ENCODE measurements at places on chromosomes 7 and 10.

- DNase-seq = no peak
Measured at GRCh38 chr10:125411724-125412123, 251.4 kb upstream of the CTBP2 start.

GRCh38 chr10:14408139-14408538 is 77.4 kb upstream of the FRMD4A start:
- DNase-seq = no peak

DNA sequence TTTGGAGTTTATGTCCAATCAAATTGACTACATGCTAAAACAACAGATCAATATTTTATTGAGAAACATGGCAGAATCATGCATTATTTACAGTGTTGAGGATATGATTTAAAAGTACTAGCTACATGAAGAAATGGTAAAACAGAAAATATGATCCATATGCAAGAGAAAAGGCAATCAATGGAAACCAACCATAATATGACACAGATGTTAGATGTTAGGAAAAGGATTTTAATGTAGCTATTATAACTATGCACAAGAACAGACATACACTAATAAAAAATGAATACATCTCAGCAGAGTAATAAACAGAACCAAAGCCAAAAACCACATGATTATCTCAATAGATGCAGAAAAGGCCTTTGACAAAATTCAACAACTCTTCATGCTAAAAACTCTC is 166.2 kb upstream of the CACNA2D1 start:
- no peak for DNase-seq

GRCh38 chr7:39650676-39651075 is 27.3 kb downstream of the RALA start:
- DNase-seq = no peak

DNA sequence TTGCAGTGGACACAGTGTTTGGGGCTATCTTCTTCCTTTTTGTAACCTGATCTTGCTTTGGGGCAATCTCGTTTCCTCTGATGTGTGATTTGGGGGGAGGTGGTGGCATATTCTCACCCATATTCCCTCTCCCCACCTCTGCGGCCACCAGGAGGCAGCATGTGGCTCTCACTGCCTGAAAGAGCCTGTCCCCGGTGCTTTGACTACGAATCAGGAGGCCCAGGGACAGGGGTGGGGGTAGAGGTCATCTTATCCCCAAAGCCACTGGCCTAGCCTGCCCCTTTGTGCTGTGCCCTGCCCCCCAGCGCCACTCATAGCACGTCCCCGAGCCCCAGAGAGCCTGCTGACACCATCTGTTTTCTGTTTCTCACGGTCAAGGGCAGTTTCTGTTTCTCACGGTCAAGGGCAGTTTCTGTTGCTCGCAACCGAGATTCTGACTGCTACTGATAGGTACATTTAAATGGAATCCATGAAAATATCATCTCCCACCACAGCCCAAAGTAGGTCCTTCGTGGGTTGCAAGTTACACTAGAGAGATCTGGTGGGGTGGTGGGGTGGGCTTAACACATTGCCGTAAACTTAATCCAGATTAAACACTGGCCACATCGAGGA is 28.2 kb downstream of the PHYH start:
- peak; percentile 20 for DNase-seq

DNA sequence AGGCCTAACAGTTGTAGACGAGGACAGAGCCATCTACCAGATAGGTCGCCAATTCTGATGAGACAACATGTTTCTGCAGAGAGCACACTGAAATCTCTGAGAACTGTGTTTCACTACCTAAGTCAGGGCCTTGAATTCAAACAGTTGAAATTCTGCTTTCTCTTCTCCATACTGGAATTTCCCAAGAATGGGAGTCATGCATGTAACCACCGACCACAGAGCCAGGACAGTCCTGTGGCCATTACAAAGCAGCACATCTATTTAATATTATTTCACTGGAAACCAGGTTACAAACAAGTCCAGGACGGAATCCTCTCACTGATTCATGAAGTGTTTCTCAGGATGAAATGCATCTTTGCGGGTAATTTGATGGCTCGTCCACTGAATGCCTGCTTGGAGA is 62.0 kb upstream of the ST8SIA6 start:
- no peak for DNase-seq

DNA sequence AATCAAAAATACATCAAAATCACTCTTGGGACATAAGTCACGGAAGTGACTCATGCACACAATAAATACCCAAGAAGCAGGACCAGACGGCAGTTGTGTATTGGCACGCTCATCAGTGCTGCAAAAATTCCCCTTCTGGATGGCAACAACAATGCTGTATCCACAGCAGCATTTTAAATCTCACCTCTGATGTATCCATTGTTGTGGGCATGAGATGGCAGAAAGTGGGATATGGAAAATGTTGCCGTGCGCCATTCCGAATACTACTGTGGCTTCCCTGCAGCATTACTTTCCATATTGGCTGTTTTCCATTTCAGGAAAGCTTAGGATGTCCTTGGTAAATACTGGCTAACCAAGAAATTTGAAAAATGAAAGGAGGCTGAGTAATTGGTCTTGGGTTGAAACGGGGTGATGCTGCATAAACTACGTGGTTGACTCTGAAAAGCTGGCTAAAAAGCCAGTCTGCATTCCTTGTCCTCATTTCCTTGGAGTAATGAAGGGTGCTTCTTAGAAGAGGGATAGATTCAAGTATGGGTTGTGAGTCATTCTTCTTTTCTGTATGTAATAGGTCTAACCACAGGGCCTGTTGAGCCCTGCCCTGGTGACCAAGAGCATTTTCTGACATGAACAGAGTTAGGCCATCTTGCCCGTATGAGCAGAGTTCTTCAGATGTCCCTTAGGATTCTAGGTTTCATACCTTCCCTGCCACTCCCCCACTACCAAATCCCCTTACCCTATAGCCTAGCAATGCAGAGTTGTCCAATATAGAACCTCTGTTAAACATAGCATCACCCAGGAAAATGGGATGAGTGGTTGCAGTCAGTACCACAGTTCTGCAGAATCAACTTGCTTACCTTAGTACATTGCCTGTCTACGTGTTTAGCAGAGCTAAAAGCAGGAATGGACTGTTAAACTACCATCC is 36.3 kb upstream of the TOMM7 start:
- DNase-seq = no peak

DNA sequence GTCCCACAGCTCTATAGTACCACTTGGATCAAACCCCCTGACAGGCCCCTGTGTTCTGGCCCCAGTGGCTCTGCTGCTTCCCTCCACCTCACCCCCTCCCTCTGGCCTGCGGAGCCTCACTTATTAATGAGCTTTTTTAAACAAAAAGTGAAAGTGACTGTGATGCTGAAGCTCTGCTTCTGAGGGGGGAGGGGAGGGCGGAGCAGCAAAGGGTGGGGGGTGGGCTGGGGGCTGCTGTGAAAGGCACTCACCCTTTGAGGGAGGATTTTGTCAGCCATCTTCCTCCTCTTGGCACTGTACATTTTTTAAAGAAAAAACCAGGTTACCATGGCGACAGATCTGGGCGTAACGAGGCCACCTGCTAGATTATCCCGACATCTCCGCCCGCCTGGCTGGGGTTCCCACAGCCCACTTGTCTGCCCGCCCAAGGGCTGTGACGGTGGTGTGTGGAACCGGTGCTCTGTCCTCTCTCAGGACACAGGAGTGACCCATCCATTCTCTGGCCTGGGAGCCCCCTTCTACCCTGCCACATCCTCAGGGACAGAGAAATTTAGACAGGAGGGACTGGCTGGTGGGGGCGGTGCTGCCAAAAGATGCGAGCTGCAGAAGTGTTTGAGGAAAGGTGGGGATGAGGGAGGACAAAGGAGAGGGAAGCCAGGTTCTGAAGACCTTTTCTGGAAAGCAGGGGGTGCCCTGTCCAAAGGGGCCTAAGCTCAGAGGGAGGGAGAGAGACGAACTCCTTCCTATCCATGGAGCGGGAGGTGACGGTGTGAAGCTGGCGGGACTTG is 4.9 kb downstream of the SMARCD3 start:
- DNase-seq = peak; percentile 43

DNA sequence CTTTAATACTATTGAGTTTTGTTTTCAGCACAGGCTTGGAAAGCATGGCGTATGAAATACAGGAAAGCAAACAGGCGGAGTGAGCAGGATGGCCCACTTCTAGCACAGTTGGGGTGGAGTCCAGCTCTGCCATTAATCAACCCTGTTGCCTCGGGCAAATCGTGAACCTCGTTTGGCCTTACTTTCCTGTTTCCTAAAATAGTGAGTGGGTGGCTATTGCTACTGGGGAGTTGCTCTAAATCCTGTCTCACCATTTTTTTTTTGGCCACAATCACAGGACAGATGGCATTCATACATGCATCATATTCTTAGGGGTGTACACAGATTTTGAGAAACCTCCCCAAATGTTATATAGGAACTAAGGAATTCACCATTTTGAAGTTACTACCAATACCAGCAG is 157.8 kb downstream of the ANLN start:
- DNase-seq = no peak

GRCh38 chr7:84085147-84085546 is 109.4 kb downstream of the SEMA3A start:
- no peak for DNase-seq

- DNase-seq = no peak
Measured at GRCh38 chr10:43352951-43353350, 18.5 kb upstream of the FXYD4 start.

DNA sequence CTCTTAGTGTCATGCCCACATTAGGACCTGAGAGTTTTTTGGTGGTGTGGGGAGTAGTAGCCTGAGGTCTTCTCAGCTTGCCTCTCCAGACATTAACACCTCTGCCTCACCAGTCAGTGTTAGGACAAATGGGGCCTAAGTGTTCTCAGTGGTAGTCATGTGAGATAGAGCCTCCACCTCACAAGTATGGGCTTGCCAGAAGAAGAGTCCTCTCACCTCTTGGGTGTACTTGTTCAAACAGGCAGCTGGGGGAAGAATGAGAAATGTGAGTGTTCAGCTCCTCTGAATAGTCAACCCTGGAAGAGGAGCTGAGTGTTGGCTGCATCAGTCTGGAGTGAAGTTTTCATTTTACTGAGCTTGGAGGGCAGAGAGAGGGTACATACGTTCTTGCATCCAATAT is 464.6 kb downstream of the POM121L12 start:
- no peak for DNase-seq

DNA sequence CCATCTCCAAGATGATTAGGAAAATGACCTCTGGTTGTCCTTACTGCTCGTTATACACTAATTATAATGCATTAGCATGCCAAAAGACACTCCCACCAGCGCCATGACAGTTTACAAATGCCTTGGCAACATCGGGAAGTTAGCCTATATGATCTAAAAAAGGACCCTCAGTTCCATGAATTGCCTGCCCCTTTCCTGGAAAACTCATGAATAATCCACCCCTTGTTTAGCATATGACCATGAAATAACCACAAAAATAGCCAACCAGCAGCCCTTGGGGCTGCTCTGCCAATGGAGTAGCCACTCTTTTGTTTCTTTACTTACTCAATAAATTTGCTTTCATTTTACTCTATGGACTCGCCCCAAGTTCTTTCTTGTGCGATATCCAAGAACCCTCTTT is 41.6 kb upstream of the KCNMA1 start:
- no peak for DNase-seq

- no peak for DNase-seq
Measured at GRCh38 chr10:132418527-132419416, 21.8 kb downstream of the PWWP2B start.

GRCh38 chr10:29617880-29618340 is 16.9 kb downstream of the SVIL start:
- DNase-seq = no peak

GRCh38 chr7:94763268-94763667 is 107.3 kb upstream of the SGCE start:
- no peak for DNase-seq

DNA sequence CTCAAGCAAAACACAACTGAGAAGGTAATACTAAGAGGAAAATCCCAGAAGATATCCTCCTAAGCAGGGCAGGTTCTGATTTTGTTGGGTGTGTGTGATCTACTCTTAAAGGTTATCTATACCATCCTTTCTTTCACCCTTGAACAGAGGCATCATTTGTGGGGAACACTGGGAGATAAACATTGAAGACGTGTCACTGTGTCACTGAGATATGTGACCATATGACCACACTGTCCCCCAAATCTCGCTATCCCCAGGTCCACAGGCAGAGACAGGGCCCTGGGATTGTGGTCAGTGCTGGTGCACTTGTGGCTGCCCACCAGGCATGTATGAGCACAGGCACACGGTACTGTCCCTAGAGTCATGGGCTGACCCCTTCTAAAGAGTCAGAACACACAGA is 30.0 kb downstream of the TECTB start:
- DNase-seq = no peak

DNA sequence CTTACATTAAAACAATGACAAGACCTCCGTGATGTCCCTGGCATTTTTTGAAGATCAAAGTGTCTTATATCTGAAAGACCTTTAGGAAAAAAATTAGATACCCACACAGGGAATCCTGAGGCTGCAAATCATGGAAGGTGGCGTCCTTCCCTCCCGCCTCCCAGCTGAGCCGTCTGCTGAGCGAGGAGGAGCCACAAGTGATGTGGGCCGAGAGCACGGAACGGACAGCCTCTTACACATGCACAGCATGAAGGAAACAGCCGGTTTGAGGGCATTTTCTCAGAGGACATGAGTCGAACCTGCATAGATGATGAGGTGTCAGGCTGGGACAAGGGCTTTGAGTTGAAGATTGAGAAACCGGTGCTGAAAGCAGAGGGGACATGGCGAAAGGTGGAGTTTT is 163.3 kb downstream of the ADARB2 start:
- DNase-seq = no peak

- no peak for DNase-seq
Measured at GRCh38 chr10:89502549-89502948, 32.8 kb downstream of the SLC16A12 start.

GRCh38 chr10:7786430-7786829 is 1.4 kb downstream of the KIN start:
- no peak for DNase-seq

GRCh38 chr10:32471232-32471631 is 25.3 kb downstream of the CCDC7 start:
- no peak for DNase-seq

DNA sequence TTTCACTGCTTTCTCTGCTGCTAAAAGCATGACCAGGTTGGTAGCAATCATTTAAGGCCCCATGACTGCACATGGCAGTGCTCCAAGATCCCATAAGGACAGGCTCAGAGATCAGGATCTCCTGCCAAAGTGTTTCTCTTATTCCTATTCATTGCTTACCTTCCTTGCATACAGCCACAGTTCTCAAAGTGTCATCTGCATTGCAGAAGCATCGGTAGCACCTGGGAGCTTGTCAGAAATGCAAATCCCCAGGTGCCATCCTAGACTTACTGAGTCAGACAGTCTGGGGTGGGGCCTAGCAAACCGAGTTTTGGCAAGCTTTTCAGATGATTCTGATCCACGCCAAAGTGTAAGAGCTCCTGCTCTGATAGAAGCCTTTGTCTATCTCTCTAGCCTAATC is 489.0 kb upstream of the AUTS2 start:
- no peak for DNase-seq

DNA sequence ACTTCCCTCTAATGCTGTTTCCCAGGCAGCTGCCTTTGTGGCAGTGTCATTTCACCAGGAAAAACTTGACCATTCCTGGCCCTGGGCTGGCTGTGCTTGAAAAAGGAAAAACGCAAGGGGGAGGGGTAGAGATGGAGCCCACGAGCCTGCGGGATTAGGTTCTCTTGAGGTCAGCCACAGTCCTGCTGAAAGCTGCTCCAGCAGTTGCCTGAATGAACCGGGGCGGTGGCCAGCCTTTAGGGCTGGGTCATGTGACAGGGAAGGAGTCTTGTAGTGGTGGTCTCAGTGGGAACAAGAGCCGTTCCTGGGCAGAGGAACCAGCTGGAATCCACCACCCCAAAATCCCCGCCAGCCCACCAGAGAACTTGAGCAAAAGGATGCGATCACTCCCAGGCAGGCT is 51.2 kb upstream of the LRRC4 start:
- DNase-seq = no peak

- no peak for DNase-seq
Measured at GRCh38 chr10:111107846-111108245, 31.0 kb downstream of the ADRA2A start.
